Activated CD8-positive, alpha-beta memory T cell treated with anti-CD3 and anti-CD28 coated beads for 4 hours (primary cell): ENCODE measurements at places on chromosomes 4 and X.

DNA sequence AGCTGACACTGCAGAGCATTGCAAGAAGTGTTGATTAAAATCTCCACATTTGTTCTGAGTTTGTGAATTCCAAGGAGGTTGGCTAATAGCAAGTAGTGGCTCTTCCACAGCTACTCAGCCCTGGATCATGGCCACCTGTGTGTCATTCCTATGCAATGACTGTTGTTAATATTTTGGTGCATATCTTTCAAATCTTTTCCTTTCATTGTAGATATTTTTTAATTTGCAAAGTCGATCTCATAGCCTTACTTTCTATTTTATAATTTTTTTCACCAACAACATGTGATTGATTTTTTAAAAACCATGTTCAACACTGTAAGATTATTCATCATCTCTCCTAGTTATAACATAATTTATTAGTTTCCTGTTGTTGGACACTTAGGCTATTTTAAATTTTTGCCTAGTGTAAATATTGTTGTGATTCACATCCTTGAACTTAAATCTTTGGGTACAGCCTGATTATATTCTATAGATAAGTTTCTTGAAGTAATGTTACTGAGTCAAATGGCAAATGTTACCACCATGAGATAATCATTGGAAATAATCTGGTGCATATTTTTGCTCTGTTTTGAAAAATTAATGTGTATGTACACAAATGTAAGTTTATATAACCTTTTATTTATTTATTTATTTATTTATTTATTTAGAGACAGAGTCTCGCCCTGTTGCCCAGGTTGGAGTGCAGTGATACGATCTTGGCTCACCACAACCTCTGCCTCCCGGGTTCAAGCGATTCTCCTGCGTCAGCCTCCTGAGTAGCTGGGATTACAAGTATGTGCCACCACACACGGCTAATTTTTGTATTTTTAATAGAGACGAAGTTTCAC is 17.1 kb upstream of the ARHGAP10 start:
- no peak for DNase-seq

- DNase-seq = no peak
Observed at GRCh38 chrX:40485102-40485826, 95.5 kb upstream of the ATP6AP2 start.

DNA sequence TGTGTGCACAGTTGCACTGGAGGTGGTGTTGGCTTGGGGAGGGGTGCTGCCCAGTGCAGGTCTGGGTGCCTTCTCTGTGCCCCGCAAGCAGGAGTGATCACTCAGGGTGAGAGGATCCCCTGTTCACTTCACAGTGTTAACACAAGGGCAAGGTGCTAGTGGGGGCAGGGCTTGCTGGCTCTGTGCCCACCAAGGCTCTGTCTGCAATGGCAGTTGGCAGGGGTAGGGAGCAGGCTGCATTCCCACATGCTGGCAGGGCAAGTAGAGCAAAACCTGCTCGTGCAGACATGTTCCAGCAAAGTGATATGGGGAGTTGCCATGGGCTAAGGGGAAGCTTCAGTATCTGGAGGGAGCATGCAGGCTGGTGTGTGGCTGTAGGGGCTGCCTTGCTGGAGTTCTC is 428.0 kb downstream of the ZNF674 start:
- no peak for DNase-seq

- DNase-seq = no peak
Observed at GRCh38 chr4:121061215-121061614, 11.1 kb downstream of the NDNF start.

- no peak for DNase-seq
Observed at GRCh38 chr4:79233820-79234219, 92.0 kb downstream of the NAA11 start.
